ENCODE measurements at places on chromosomes 2 and 18.
A peak's percentile ranks its signal among the peaks of the same experiment; 100 is the strongest.

- peak; percentile 64 for DNase-seq
Observed at GRCh38 chr2:55511508-55512124, 7.9 kb upstream of the CFAP36 start.

DNA sequence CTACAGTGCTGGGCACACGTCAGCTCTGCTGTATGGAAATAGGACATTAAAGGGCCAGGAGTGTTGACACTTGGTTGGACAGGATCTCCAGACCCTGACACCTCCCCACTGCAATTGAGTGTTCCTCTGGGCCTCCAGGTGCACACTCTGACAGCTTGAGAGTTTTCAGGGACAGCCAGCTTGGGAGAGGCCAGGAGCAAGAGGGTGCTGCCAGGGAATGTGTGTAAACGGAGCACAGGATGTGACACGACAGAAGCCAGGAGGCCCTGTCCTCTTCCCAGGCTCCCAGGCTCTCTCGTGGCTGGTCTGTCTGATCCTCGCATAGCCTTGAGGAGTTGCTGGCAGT lies 318.1 kb upstream of the HS6ST1 start:
- no peak for DNase-seq

GRCh38 chr2:74927621-74928020 lies 30.8 kb upstream of the POLE4 start:
- DNase-seq: no peak

GRCh38 chr2:83665894-83666293 lies 793.2 kb downstream of the SUCLG1 start:
- no peak for DNase-seq

DNA sequence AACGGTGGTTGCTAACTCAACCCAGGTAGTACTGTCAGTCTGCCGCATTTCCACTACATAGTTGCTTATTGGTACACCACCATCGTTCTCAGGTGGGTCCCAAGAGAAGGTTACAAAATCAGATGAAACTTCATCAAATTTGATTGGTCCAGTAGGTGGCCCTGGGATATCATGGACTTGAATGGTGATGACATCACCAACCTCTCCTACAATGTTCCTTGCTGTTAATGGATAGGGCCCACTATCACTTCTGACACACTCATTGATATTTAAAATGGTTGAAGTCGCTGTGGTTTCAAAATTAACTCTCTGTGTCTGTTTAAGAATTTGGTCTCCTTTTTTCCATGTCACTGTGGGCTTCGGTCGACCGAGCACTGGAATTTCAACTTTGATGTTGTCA lies 94.5 kb downstream of the PLEKHA3 start:
- DNase-seq: no peak

- peak; percentile 47 for DNase-seq
Observed at GRCh38 chr2:121539750-121540469, 9.2 kb downstream of the RNU4ATAC start.
